ENCODE measurements at places on chromosomes 7 and 10. TPM values are rescaled to one million over a fixed set of nuclear protein-coding genes. Genes with fewer than 3 reads are reported as not detected.
A peak's percentile ranks its signal among the peaks of the same experiment; 100 is the strongest.

- DNase-seq, result no peak
Observed at GRCh38 chr10:119377958-119378736, 164.4 kb downstream of the RGS10 start.

DNA sequence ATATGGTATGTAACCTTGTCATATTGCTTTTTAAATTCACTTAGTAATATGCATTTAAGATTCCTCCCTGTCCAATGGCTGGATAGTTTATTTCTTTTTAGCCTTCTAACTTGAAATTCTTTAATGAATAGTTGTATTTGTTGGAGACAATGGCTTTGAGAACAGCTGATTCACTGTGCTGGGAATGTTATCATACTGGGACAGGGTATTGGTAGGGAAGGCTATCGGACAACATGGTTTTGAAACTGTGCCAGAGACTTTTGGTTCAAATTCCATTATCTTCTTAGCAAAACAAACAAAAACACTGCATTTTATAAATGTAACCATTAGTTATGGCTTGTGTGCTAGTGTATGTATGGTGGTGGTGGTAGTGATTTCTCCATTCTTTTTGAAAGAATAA is 517.1 kb upstream of the ANKRD30A start:
- no peak for DNase-seq

DNA sequence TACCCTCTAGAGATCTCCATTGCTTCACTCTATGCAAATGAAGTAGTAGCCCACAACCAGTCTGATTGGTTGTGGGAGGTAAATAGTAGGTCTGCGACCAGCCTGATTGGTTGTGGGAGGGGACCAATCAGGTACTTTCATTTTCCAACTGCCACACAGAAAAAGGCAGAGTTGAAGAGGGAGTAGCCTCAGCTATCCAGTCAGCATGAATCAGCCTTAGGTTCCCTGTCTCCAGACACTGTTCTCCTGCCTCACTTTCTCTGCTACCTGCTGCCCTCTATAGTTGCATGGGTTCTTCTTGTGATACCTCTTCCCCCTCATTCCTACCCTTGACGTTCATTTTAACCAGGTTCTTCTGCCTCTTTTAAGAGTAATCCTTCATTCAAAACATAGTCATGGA is 114.5 kb upstream of the LYZL1 start:
- DNase-seq, result no peak

GRCh38 chr7:26278770-26279169 is 12.9 kb upstream of the SNX10 start:
- no peak for DNase-seq

DNA sequence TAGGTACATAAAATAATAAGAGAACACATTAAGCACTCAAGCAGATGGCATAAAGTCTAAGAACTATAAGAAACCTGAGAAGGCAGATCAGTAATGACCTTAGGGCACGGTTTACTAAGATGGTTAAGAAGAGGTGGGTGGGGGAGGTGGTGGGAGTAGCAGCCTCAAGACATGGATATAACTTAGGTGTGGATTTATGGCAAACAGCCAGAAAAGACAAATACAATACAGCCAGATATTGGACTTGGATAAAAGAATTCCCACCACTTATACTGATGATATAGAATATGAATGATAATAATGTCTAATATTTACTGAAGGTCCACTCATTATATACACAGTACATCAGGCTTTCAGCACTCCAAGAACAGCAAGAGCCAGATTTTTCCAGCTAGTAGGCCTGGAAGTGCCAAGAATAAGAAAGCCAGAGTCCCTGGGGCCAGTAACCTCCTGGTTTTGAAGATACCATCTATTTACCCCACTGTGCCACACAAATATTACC is 11.9 kb downstream of the DPY19L1 start:
- no peak for DNase-seq

DNA sequence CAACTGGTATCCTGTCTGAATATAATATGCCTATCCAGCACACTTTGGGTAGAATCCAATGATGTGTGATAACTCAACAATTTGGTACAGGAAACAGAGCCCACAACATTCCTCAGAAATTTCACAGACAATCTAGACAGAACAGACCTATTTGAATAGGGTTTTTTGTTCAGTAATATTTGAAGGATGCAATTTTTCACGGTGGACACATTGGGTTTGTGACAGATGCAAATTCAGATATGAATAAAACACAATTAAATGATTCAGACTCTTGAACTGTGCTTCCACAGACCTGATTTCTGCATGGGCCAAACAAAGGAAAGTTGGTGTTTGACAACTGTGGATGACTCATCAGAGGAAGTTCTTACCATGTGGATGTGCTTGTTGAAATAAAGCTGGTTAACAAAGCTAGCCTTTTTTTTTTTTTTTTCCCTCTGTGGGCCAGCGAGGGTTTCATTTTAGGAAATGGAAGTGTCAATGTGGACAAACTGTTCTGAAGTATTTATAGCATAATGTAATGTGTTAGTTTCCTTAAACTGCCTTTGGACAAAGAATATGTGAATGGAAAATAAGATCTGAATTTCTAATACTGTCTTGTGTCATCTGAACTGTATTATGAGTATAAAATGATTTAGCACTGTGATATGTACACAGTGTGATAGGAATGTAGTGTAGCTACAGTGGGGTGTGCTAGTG is 43.2 kb upstream of the FAM133B start:
- DNase-seq, result peak; percentile 48

DNA sequence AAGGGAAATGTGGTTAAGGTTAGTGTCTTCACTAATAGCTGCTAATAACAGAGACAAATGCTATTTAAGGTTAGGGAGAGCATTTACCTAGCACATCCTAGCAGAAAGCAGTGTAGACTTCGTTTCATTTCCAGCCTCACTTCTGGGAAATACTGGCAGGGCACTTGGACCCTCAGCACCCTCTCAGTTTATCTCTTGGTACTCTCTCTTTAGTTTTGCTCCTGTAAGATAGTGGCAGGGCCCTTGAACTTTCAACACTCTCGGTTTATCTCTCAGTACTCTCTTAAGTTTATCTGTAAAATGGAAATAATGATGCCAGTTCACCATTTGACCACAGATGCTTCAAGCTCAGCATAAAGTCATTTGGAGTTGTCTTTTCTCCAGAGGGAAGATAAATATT is 118.4 kb downstream of the MBL2 start:
- no peak for DNase-seq

DNA sequence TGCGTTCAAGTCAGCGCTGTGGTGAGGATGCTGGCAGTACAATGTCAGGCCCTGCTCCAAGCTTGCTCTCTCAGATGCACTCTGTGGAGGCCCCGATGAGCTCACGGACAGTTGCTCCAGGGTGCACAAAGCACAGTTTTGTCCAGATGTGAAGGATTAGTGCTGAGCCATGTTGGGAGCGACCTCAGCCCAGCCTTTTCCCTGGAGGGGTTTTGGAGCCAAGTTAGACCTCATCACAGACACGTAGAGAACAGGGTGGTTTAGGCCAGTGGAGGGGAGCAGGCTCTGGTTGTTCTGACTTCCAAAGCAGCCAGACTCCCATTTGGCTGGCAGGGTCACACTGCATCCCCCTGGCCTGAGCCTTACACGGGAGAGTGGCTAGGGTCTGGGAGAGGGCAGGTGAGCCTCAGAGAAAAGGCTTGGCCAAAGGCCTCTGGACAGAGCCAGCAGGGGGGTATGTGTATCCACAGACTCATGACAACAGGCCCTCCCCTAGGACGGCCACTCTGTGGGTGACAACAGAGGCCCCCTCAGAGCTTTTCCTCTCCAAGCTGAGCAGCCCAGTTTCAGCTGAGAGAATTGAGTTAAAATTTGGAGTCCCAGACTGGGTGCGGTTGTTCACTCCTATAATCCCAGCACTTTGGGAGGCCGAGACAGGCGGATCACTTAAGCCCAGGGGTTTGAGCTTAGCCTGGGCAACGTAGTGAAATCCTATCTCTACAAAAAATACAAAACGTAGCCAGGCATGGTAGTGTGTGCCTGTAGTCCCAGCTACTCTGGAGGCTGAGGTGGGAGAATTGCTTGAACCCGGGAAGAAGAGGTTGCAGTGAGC is 4.7 kb downstream of the PLAC9 start:
- DNase-seq, result no peak

- no peak for DNase-seq
Observed at GRCh38 chr7:130069179-130069977, 956 bp upstream of the KLHDC10 start.

- no peak for DNase-seq
Observed at GRCh38 chr7:132276234-132276630, 300.0 kb downstream of the PLXNA4 start.

GRCh38 chr10:14389981-14390590 is 59.4 kb upstream of the FRMD4A start:
- peak; percentile 14 for DNase-seq

- no peak for DNase-seq
Observed at GRCh38 chr7:149430192-149430591, 30.7 kb downstream of the ZNF777 start.

- DNase-seq, result no peak
Observed at GRCh38 chr7:120218712-120219111, 54.3 kb upstream of the KCND2 start.

Gene GPNMB
- 0.83 TPM for total RNA-seq

Gene EBLN1
- not detected for total RNA-seq

Gene SP4
- total RNA-seq, result 22.8 TPM

Gene IQUB
- not detected for total RNA-seq

Gene ATAD1
- 53.0 TPM for total RNA-seq

All from activated T-helper 1 cell treated with anti-CD3 and anti-CD28 coated beads, Interleukin-12 subunit alpha, Interleukin-12 subunit beta, Interleukin-2, Interleukin-4 antibody, amounts not matched to agents 30 ng/mL and 10 ng/mL and 1 ng/mL, durations not matched to agents 14 hours and 24 hours and 36 hours (primary cell).